ENCODE measurements at places on chromosomes 2 and 18.

DNA sequence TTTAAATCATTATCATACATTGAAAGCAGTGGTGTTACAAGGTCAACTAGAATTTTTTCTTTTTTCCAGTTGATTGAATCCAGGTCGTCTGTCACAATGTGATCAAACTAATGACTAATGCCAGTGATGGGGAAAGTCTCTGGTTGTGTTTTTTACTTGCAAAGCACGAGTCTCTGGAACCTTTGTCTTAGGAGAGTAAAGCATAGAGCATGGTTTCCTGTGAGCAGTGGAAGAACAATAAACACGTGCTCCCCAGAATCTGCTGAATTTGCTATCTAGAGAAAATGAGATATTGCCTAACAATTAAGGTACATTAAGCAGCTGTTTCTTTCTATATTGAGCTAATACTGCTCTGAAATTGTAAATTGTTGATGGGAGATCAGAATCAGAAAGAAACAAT lies 1332.4 kb upstream of the TMEFF2 start:
- no peak for DNase-seq

- DNase-seq = no peak
Measured at GRCh38 chr2:44970846-44971450, 29.4 kb downstream of the SIX3 start.

GRCh38 chr2:65429786-65430602 lies 2.4 kb downstream of the SPRED2 start:
- DNase-seq = no peak

DNA sequence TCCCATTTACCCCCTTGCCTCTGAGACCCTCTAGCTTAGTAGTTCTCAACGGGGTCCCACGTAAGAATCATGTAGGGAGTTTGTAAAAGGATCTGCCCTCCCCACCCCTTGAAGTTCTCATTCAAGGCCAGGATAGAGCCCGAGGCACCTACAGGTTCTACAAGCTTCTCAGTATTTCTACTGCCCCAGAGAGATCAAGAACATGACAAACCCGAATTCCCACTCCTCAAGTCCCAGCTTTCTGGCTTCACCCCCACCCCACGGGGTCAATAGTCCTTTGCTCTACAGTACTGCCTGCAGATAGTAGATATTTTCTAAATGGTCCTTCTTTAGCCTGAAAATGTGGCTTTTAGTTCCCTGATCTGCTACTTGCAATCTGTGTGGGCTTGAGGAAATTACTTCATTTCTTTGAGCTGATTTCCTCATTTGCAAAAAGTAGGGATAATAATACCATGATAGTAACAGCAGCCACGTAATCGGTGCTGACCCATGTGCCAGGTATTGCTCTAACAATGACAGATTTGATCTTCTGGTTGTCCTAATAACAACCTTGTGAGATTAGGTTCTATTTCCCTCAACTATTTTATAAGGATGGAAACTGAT lies 7.1 kb downstream of the CIB4 start:
- DNase-seq = no peak

DNA sequence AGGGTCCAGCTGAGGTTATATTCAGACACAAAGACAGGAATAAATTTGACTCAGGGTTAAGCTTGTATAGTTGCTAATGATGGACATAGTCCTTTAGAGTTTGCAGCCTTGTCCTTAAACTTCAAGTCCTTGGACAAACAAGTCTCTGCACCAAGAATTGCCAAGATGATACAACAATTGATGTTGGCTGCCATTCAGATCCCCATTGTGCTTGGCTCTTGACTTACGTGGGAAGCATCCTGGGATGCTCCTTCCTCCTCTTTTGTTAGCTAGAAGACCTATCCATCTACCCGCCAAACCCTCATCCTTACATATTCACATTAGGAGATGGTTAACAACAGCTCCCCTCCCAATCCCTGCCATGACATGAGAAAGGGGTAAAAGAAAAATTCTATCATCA lies 115.6 kb downstream of the RDH14 start:
- no peak for DNase-seq

DNA sequence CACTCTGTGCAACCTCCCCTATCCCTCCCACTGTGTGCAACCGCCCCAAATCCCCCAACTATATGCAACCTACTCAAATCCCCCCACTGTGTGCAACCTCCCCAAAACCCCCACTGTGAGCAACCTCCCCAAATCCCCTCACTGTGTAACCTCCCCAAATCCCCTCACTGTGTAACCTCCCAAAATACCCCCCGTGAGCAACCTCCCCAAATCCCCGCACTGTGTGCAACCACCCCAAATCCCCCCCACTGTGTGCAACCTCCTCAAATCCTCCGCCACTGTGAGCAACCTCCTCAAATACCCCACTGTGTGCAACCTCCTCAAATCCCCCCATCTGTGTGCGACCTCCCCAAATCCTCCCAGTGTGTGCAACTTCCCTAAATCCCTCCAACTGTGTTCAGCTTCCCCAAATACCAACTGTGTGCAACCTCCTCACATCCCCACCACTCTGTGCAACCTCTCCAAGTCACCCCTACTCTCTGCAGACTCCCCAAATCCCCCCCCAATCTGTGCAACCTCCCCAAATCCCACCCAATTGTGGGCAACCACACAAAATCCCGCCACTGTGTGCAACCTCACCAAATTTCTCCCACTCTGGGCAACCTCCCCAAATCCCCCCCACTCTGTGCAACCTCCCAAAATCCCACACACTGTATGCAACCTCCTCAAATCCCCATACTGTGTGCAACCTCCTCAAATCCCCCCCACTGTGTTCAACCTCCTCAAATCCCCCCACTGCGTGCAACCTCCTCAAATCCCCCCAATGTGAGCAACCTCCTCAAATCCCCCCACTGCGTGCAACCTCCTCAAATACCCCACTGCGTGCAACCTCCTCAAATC lies 114.1 kb downstream of the TPO start:
- DNase-seq = no peak

DNA sequence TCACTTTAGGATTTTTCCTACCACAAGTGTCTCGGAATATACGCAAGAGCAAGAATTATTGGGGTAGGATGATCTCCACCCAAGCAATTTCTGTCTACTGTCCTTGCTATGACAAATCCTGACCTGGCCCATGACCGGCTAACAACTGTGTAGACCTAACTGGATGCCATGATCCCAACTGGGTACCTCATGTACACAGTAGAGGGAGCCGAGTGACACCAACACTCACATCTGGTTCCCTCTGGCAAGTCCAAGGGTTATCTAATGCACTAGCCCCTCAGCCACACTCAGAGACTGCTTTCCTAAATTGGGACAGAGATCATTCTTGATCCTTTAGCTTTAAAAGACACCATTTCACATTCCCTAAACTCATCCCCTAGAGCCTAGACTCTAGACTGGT lies 60.7 kb upstream of the ZNF532 start:
- no peak for DNase-seq

GRCh38 chr18:25650201-25650941 lies 298.4 kb upstream of the ZNF521 start:
- DNase-seq = no peak

- DNase-seq = no peak
Measured at GRCh38 chr18:59993560-59993959, 93.8 kb downstream of the PMAIP1 start.

DNA sequence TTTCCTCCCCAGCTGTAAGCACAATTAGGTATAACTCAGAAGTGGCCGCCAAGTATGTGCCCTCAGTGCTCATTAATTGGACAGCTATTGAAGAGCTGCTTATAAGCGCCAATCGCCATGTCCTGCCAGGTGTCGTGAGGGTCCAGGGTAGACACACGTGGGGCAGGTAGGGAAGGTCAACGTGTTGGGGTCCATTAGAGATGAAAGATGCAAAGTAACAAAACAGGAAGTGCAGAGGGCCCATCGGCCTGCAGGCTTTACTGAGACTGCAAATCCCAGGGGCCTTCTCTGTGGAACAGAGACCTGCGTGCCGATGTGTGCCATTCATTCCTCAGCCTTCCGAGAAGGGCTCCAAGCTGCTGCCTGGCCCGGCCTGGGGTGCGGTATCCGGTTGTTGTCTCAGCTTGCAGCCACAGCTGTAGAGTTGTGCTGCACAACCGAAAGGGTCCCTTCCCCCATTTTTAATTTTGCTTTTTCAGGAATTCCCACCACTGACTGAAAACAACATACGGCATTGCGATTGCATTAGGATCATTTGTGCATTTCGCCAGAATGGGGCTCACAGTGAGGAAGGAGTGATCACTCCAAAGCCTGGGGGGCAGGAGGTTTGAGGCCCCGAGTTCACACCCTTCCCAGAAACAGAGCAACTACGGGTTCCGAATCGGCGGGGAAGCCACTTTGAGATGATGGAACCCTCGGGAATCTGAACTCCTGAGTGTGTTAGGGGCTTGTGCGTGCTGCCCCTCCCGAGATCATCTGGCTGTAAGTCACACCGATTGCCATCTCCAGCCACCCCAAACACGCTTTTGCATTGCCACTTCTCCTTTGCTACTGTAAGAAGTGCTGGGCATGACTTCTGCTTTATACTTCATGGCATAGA lies 94.3 kb downstream of the TSHZ1 start:
- no peak for DNase-seq

GRCh38 chr2:235311044-235311443 lies 182.8 kb upstream of the AGAP1 start:
- no peak for DNase-seq

GRCh38 chr2:126932966-126933710 lies 34.4 kb downstream of the TEX51 start:
- DNase-seq = no peak

DNA sequence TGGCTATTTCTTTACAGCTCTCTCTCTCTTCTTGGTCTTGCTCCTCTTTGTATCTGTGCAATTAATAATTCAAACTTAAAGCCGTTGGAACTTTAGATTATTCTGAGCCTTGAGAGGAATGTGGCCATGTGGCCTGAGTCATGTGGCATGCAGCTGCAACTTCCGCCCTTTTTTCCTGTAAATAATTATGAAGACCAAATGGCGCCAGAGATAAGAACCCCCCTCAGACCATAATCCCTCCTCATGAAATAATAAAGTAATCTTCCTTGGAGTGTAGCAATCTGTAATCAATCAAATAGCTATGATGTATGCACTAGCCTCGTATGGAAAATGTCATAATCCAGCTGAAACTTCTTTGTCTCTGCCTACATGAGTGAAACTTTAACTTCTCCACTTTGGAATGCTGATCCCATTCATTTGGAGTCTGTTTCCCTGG lies 13.5 kb upstream of the TWSG1 start:
- DNase-seq = no peak
